ENCODE measurements at places on chromosomes 3 and 15. TPM values are rescaled to one million over a fixed set of nuclear protein-coding genes. Genes with fewer than 3 reads are reported as not detected.

- no peak overlapping the region for H3K27ac ChIP-seq
- peaks cover 4% of the 10 kb centered on the region for H3K4me1 ChIP-seq
- H3K36me3 ChIP-seq: no peaks in the 10 kb centered on the region
- H3K4me3 ChIP-seq: no peak overlapping the region
Observed at GRCh38 chr3:119343719-119344118, 49.5 kb downstream of the ARHGAP31 start.

GRCh38 chr3:191143224-191143623, 55.8 kb upstream of the OSTN start:
- no peaks in the 10 kb centered on the region for H3K4me1 ChIP-seq
- no peak overlapping the region for H3K4me3 ChIP-seq
- H3K36me3 ChIP-seq: no peaks in the 10 kb centered on the region
- no peaks in the 10 kb centered on the region for H3K27me3 ChIP-seq
- no peak overlapping the region for H3K27ac ChIP-seq
- DNase-seq: no peak

DNA sequence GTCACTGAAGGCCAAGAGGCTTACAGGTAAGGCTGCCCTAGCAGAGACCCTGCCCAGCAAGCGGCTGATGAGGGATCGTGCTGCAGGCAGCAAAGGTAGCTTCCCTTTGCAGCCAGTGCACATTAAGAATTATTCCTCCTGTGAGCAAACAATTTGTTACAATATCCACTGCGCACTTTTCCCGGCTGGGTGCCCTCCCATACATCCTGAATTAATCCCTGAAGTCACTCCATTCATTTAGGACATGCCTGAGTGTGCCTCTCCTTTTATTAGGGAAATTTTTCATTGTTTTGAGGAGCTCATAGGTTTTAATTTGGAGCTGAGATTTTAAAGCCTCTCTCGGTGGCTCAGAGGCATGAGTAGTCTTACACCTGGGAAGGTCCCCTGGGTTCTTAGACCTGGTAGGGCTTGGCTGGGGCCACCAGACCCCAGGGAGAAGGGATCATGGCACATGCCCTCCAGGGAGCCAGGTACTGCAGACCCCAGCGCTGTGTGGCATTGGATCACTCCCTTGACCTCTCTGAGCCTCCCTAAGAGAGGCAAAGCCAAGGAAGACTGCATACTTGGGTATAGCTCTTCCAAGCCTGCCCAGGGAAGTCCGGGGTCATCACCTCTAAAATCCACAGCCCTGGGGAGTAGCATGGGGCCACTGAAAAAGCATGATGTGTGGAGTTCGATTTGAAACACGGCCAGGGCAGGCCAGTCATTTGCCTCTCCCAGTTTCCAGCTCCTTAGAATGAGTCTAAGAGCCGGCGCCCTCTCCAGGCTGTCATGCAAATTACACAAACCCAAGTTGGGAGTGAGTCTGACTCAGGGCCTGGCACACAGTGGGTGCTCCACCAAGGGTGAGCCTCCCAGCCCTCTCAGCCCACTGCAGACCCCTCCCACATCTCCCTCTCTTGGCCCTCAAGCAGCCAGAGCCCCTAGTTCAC, 151.9 kb upstream of the LINGO1 start:
- DNase-seq: no peak
- H3K27me3 ChIP-seq: peaks cover 6% of the 10 kb centered on the region
- no peaks in the 10 kb centered on the region for H3K4me1 ChIP-seq
- no peaks in the 10 kb centered on the region for H3K36me3 ChIP-seq
- no peak overlapping the region for H3K4me3 ChIP-seq
- H3K27ac ChIP-seq: no peak overlapping the region

DNA sequence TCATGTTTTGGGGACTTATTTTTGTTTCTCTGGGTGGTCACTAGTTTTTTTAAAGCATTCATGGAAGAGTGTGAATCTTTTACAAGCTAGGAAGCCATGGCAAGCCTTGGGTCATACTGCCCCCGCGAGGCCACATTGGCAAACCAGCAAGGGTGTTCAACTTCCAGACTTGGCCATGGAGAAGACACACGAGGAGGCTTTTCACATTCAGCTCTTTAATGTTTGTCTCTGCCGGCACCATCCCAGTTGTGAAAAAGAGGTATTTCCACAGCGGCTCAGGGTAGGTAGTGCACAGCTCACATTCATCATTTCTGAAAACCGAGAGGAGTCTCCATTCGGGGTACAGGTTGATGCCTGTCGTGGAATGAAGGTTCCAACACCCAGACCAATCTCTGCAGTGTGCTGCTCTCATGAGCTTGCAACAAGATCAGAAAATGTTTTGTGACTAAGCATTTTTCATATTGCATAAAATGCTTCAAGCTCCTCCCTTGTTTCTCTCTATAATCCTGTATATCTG, 7.7 kb downstream of the CCR5 start:
- peak; percentile 79 for DNase-seq
- H3K4me1 ChIP-seq: no peaks in the 10 kb centered on the region
- no peak overlapping the region for H3K27ac ChIP-seq
- H3K36me3 ChIP-seq: no peaks in the 10 kb centered on the region
- no peak overlapping the region for H3K4me3 ChIP-seq

ZMYND10 gene
- 70.8 TPM for total RNA-seq

GRCh38 chr3:29763115-29763514, 482.2 kb downstream of the RBMS3 start:
- peaks cover 26% of the 10 kb centered on the region for H3K4me1 ChIP-seq
- H3K36me3 ChIP-seq: no peaks in the 10 kb centered on the region
- no peak overlapping the region for H3K27ac ChIP-seq
- no peak for DNase-seq

GRCh38 chr15:100264994-100265640, 76.7 kb downstream of the ADAMTS17 start:
- DNase-seq: no peak
- no peak overlapping the region for H3K4me3 ChIP-seq
- H3K4me1 ChIP-seq: no peaks in the 10 kb centered on the region

DNA sequence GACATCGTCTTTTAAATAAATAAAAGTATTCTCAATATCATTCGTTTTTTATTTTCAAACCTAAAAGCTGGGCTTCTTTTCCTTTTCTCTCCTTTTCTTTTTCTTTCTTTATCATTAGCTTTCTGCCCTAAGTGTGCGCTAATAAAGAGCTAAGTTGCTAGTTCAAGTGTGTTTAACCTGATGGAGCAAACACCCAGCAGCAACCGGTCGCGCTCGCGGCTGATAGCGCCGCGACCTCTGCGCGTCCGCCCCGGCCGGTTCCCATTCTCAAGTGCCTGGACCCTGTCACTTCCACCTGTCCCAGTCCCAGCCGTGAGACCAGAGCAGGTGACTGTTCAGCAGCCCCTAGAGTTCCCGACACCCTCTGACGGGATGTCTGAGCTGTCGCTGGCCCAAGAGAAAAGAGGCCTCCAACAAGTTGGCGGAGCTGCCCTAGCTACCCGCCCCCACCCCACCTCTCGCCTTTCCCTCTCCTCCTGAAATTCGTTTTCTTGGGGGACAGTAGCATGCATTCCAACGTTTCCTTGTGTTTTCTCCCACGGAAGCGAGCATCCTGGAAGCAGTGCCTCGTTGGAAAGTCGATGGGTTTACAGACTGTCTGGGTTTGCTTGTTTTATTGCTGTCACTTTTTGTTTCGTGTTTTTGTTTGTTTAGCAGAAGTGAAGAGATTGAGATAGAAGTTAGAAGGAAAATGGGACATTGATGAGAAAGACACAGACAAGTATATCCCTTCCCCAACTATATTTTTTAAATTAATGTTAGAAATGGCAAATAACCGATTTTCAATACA, 3.1 kb upstream of the MECOM start:
- peak overlapping the region; percentile 89 for H3K27ac ChIP-seq
- H3K36me3 ChIP-seq: no peaks in the 10 kb centered on the region
- H3K4me1 ChIP-seq: peaks cover 6% of the 10 kb centered on the region
- DNase-seq: peak; percentile 49
- H3K27me3 ChIP-seq: peaks cover 49% of the 10 kb centered on the region

DNA sequence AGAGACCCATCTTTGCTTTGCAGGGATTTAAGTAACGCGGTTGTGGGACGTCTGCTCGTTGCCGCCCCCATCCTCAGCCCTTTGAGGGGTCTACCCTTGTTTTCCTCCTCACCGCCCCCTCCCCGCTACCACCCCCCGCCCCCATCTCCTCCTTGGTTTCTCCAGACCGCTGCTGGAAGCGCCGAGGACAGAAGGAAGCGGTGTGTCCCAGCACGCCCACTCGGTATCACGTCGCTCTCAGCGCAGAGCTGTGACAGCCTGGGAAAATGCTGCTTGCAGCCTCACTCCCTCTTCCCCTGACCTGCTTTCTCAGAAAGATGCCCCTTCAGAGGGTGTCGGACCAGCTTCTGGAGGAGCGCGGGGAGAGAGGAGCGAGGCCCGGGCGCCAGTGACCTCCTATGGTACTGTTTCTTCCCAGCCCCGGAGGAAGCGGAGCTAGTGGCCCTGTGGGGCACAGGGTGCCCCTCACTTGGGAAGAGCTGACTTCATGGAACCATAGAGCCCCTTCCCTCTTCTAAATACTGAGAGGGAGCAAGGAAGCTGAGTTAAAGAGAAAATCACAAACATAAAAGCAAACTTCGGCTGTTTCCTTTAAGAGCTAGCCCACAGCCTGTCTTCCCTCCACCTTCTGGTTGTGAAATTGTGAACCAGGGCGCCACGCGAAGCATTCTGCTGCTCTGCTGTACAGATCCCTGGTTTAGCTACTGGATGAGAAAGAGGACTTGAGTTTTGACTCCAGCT, 698 bp downstream of the IL1RAP start:
- H3K27ac ChIP-seq: peak overlapping the region; percentile 87
- peak overlapping the region; percentile 56 for H3K4me3 ChIP-seq

GRCh38 chr3:30102356-30102755, 504.0 kb upstream of the TGFBR2 start:
- no peaks in the 10 kb centered on the region for H3K27me3 ChIP-seq
- no peaks in the 10 kb centered on the region for H3K4me1 ChIP-seq
- H3K36me3 ChIP-seq: no peaks in the 10 kb centered on the region
- H3K27ac ChIP-seq: no peak overlapping the region

DNA sequence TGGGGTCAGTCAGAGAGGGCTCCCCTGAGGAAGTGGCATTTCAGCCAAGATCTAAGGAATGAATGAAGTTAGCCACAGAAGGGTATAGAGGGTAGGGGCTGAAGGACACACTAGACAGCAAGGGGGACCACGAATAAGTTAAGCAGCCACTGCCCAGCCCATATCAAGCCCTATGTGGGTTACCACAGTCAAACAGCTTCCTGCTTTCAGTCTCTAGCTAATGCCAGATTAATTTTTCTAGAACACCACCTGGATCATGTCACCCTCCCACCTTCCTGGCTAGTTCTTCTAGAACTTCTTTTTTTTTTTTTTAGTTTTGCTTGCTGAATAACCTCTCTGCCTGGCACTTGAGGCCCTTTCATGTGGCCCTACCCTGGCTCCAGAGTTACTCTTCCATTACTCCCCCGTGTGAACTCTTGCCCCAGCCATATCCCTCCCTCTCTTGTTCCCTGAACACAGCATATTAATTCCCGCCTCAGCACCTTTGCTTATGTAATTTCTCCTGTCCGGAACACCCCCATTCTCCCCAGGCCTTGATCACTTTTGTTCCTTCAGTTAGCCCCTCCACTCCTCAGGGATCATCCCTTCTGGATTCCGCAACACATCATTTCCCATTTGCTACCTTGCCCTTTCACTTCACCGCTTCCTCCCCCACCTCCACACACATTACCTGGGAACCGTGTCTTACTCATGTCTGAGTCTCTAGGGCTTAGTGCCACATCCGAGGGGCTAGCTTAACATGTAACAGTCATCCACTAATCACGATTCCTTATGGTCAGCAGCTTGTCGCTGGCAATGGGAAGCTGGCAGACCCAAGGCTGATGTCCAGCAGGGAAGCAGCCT, 20.6 kb upstream of the BNC1 start:
- DNase-seq: no peak
- no peaks in the 10 kb centered on the region for H3K36me3 ChIP-seq

GRCh38 chr3:96961576-96961975, 147.2 kb downstream of the EPHA6 start:
- no peak overlapping the region for H3K4me3 ChIP-seq
- no peaks in the 10 kb centered on the region for H3K4me1 ChIP-seq
- no peaks in the 10 kb centered on the region for H3K36me3 ChIP-seq

ANKRD34C gene
- total RNA-seq: not detected

SLC27A2 gene
- total RNA-seq: 5.9 TPM

GRCh38 chr3:106458952-106459351, 590.1 kb upstream of the CBLB start:
- no peaks in the 10 kb centered on the region for H3K36me3 ChIP-seq
- H3K27ac ChIP-seq: no peak overlapping the region

Measured in lung (tissue), 17 donors.